ENCODE measurements at places on chromosomes 13 and 19. TPM values are rescaled to one million over a fixed set of nuclear protein-coding genes. Genes with fewer than 3 reads are reported as not detected.

The ZNF737 gene
- total RNA-seq = 12.6 TPM

The NDUFA13 gene
- 108 TPM for total RNA-seq

The CEACAM3 gene
- not detected for total RNA-seq

The ZNF221 gene
- 5.2 TPM for total RNA-seq

The MBD3L2 gene
- not detected for total RNA-seq

The HS6ST3 gene
- total RNA-seq = 2.5 TPM

The ZNF729 gene
- not detected for total RNA-seq

The ZNF428 gene
- total RNA-seq = 22.3 TPM

The CBLC gene
- total RNA-seq = not detected

The UPK1A gene
- not detected for total RNA-seq

The C13orf42 gene
- total RNA-seq = not detected
